Mammary epithelial cell (primary cell): ENCODE measurements at places on chromosomes 16 and 17. TPM values are rescaled to one million over a fixed set of nuclear protein-coding genes. Genes with fewer than 3 reads are reported as not detected.
A peak's percentile ranks its signal among the peaks of the same experiment; 100 is the strongest.

- DNase-seq = no peak
These were observed 116.0 kb downstream of the SOCS1 start for GRCh38 chr16:11140098-11140375.

DNA sequence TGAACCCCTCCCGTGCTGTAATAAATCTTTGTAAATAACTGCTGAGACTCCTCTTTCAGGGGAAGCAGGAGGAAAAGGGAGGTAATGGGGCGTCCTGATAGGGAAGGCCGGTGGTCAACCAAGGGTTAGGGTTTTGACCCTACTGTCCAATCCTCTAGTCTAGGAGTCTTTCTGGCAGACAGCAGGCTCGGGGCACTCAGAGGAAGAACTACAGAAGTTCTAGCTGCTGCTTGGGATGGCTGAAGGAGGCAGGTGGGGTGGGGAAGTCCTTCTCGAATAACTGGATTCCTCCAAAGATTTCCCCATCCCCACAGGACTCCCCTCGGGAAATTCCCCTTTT, 387 bp upstream of the STARD3 start:
- DNase-seq = no peak

DNA sequence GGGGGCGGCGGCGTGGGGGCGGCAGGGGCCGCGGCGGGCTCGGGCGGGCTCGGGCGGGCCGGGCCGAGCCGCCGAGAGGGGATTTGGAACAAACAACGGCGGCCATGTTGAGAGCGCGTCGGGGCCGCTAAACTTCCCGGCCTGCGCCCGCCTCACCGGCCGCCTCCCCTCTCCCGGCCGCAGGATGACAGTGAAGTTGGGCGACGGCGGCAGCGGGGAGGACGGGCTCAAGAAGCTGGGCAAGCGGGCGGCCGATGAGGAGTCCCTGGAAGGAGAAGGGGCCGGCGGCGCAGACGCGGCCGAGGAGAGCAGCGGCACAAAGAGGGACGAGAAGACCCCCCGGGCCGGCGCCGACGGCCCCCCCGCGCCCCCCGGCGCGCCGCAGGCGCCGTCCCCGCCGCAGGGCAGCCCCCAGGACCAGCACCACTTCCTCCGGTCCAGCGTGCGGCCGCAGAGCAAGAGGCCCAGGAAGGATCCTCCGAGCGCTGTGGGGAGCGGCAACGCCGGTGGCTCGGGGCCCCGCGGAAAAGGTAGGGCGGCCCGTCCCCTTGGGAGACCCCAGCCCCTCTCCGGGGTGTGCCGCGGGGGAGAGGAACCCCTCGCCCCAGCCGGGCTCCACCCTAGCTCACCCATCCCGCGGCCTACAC, 2.4 kb downstream of the CRAMP1 start:
- peak; percentile 40 for DNase-seq

- DNase-seq = peak; percentile 55
These were observed 18.6 kb upstream of the PITPNM3 start for GRCh38 chr17:6574687-6575595.

GRCh38 chr16:73750639-73751038, 546.0 kb upstream of the PSMD7 start:
- DNase-seq = no peak

GRCh38 chr17:81431545-81432482, 36.6 kb downstream of the BAHCC1 start:
- no peak for DNase-seq

DNA sequence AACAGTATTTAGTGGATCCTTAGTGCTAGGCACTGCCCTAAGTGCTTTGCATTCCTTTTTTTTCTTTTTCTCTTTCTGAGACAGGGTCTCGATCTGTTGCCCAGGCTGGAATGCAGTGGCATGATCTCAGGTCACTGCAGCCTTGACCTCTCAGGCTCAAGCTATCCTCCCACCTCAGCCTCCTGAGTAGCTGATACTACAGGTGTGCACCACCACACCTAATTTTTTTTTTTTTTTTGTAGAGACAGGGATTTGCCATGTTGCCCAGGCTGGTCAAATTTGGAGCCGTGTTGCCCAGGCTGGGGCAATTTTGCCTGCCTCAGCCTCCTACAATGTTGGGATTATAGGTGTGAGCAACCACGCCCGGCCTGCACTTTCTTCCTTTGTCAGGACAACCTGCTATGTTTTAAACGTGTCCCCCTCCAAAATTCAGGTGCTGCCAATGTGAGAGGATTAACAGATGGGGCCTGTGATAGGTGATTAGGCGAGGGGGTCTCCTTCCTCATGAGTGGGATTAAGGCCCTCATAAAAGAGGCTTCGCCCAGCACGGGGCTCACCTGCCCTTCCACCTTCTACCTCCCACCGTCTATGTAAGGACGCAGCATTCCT, 5.4 kb downstream of the NQO1 start:
- no peak for DNase-seq

Gene C16orf89
- total RNA-seq = not detected

Gene HCRT
- not detected for total RNA-seq
